ENCODE measurements at places on chromosomes 16 and 17.

DNA sequence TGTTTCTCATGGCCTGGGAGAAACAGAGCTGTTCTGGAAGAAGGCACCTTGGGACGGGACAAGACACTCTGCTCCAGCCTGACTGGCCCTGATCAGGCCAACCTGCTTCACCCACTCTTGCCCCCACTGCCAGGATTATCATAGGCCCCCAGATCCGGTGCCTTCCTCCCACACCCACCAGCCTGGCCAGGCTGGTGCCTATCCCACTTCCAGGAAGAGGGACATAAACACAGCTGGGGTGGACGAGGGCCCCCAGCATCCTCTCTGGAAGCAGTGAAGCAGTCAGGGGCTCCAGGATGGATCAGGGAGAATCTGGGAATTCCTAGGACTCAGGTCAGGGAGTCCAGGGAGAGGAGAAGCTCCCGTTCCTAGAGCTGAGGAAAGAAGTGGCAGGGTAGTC, 16.9 kb upstream of the ITGA3 start:
- no peak for DNase-seq

- DNase-seq: no peak
Measured at GRCh38 chr16:20026361-20027072, 47.2 kb downstream of the GPR139 start.

DNA sequence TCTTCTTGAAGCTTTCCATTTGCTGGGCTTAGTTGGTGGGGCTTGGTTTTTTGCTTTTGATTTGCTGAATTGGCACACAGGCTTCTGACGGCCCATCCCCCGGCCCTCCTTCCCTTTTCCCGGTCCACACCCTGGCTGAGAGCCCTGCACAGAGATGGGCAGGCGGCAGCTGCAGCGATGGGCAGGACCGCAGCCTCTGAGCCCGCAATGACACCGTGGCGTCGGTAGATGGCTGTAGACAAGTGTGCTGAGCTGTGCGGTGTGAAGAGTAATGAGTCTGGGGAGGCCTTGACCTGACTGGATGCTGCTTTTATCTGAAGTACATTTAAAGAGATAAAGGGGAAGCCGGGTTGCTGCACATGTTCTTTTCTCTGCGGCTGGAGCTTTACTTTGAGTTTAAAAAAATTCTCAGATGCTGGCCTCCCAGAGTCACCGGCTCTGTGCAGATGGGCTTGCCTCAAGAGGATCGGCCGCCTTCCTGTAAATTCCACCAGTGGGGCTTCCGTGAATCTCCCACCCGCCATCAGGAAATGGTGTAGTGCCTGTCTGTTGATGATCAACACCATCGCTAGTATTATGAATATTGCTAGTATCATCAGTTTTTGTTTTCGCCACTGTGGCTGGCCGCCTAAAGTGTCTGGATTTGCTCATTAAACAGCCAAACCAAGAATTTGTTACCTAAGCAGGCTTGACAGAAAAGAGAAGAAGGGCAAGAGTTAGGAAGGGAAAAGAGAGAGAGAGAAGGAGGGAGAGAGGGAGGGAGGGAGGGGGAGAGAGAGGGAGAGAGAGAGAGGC, 245.6 kb upstream of the RBFOX1 start:
- DNase-seq: peak; percentile 0

DNA sequence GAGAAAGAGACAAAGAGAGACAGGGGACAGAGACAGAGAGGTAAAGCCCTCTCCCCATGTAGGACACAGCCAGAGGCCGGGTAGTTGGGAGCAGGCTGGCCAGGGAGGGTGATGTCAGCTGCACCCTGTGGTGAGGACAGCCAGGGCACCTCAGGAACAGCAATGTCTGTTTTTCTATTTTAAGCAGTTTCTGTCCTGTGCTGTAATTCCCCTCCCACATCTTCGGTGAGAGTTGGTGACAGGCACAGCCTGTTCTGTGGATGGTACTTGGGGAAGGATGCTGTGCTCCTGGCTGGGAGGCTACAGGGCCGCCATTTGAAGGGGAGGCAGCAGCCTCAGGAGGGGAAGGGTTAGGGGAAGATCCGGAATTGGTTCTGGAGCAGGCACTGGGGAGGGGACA, 163.5 kb downstream of the SDK2 start:
- DNase-seq: no peak

DNA sequence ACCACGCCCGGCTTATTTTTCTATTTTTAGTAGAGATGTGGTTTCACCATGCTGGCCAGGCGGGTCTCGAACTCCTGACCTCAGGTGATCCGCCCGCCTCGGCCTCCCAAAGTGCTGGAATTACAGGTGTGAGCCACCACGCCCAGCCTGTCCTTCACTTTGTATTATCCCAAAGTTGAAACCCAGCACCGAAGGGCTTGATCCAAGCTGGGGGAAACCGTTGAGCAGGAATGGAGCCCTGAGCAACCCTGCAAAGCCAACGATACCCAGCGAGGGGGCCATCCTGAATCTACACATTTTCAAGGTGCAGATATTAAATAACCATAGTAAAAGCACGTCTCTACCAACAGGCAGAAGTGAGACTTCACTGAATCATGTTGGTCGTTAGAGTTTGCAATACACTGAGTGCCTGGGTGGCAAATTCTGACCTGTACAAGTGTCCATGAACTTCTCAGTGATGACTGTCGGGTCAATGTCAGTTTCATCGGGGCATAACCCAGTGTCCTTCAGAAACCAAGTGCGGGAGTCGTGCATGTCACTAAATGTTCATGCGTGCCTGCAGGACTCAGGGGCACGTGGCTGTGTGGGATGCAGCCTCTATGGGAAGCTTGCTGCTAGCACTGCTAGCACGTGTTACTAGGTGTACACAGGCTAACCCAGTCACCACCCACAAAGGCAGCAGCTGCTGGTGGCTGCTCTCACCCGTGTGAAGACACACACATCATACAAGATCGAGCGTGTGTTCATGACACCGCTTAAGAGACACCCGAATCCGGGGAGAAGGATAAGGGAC, 10.5 kb upstream of the RBFOX3 start:
- DNase-seq: no peak

- DNase-seq: no peak
Measured at GRCh38 chr16:31128711-31129567, 6.6 kb downstream of the PRSS8 start.

- no peak for DNase-seq
Measured at GRCh38 chr16:85567101-85567866, 45.8 kb upstream of the GSE1 start.

DNA sequence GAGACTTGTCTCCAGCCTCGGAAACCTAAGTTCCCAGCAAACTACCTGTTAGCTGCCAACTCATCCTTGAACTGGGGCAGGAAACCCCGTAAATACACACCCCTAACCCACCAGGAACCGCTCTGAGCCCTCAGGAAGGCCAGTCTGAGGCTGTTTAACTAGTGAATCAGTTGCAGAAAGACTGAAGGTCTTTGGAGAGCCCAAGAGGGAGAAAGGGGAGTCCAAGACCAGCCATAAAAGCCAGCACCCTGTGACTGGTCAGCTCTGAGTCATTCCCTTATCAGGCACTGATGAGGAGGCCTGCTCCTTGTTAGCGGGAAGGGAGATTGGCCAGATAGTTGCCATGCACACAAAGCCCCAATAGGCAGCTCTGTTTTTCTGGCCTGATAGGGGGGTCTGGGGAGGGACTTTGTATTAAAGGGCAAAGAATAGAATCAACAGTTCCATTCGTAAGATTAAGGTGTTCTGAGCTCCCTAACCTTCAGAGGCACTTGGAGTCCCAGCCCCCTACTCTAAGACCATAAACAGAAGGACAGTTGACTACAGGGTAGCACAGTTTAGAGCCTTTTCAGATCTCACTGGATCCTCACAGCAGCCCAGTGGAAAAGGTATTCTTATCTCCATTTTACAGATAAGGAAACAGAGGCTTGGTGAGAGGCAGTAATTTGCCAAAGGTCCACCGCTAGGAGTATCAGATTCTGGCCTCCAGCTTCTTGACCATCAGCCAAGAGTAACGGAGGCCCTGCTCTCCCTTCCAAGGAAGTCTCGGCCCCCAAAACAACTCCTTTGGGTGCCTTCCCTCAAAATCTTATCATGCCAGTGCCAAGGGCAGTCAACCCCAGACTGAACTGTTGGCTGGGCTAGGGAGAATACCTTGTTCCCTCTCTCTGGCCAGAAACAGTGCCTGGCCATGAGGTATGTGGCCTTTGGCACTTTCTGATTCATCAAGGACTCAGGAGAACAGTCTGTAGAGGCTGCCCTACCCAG, 2.2 kb upstream of the KRT19 start:
- no peak for DNase-seq

- DNase-seq: no peak
Measured at GRCh38 chr17:50100921-50101345, 5.8 kb downstream of the PDK2 start.
